ENCODE measurements at places on chromosomes 2 and 18.
A peak's percentile ranks its signal among the peaks of the same experiment; 100 is the strongest.

DNA sequence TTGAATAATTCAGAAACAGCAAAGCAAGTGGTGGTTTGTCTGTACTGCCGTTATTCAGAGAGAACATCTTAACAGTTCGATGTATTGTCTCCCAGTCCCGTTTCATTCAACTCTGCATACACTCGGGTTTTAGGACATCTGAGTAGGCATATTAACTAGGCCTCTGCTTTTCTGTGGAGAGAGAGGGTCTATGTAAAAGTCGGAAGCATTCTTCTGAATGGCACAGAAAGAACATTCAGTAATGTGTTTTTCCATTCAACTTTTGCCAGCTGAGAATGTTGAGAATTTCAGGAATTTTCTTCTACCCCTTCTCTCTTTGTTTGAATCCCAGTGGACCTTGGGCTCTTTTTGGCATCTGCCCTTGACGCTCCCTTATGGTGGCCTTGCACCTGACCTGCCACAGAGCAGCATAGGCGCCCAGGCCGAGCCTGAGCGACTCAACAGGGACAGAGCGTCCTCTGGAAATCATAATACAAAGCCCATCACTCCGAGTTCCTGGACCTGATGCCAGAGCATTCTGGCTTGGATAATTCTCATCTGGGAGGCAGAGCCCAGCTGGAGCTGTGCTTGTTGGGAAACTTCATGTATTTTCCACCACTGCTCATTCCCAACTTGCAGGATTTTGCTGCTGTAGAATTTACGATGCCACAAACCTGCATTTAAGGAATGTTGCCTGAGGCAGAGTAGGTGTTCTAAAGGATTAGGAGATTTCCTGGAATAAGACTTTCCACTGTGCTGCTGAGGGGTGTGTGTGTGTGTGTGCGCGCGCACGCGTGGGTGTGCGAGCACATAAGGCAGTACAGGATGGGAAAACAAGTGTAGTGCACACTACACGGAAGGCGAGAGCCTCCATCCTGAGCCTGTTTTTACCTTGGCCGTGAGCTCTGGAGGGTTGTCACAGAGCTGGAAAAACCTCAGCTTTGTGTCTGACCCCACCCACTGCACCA is 77.2 kb upstream of the TXNDC2 start:
- DNase-seq, result no peak

DNA sequence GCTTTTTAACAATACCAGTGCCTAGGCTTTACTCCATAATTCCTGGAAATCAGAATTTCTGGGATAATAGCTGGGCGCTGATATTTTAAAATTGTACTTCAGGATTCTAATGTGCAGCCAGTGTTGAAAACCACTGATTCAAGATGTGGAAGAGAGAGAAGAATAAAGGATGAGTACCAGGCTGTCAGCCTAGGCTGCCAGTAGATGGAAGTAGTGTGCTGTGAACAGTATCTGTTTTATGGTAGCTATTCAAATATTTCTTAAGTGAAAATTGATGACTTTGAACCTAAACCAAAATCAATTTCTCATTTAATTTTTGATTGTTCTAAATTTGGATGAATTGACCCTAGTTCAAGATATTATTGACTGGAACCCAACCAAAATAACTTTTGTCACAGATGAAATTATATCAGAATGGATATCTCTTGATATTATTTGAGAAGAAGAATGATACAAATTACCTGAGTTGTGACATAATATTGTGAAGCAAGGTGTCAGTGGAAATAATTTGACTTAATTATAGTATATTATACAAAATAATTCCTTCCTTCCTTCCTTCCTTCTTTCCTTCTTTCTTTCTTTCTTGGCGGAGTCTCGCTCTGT is 88.0 kb downstream of the COMMD1 start:
- DNase-seq, result no peak

GRCh38 chr2:2501454-2502200 is 170.6 kb upstream of the MYT1L start:
- DNase-seq, result no peak

GRCh38 chr2:53911434-53912189 is 51.8 kb upstream of the GPR75 start:
- no peak for DNase-seq

DNA sequence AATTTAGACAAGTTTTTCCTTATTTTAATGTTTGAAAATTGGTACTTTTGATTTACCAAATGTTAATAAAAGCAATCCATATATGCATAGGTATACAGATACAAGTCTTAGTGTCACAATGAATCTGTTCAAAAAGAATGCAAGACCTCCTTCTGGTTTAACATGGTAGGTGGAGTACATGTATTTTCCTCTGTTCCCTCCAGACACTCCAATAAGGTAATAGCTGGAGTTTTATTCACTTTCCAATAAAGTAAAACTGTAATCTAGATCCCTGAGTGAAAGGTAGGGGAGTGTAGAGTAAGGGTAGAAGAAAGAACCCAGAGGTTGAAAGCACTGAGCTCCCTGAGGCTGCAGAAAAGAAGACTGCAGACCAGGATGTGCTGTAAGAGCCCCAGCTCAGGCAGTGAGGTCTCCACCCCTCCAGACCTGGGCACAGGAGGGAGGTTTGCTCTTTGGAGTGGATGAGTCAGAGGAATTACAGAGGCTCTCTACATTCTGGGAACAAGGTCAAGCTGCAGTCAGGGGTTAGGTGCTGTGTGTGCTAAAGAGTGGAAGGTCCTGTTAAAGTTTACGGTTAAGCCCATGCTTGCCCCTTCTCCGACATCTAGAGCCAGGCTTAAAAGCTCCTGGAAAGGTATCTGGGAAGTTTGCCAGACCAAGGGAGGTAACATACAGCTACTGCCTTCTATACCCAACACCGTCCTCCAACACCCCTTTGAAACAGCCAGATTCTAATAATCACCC is 27.6 kb upstream of the STAT1 start:
- no peak for DNase-seq

- DNase-seq, result no peak
These were observed 17.1 kb downstream of the CREB1 start for GRCh38 chr2:207546822-207547221.

- peak; percentile 11 for DNase-seq
These were observed 69.7 kb upstream of the KCNE4 start for GRCh38 chr2:222982010-222982908.

GRCh38 chr2:131104487-131105155 is 515 bp upstream of the PLEKHB2 start:
- no peak for DNase-seq

DNA sequence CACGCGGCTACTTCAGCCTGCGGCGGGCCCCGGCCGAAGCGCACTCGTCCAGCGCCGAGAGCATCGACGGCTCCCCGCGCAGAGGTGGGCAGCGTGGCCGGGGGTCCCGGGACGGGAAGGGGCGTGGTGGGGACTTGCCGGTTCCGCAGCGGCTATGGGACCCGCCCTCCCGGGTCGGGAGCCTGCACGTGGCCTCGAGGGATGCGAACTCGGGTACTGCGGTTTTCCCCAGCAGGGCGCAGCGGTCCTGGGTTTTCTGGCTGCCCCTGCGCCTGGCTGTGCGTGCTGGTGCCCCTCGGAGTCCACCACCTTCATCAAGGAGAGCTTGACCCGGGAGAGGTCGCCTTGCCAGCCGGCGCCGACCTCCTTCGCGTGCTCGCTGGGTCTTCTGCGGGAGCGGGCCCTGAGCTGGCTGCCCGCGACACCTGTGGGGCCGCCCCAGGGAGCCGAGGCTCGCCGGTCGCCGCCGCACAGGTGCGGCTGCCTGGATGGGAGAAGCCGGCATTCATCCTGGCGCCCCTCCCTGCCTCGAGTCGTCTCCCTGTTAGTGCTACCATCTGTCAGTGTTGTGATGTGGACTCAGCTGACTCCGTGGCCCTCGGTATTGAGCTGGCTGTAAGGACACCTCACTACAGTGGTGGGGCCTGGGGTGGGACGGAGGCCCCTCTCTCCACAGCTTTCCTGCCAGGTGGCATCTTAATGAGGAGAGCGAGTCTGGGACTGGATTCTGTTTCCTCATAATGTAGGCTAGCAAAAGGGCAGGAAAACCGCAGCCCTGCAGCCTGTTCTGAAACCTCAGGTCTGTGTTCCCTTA is 177.3 kb downstream of the AGAP1 start:
- no peak for DNase-seq

- DNase-seq, result no peak
These were observed 272.9 kb downstream of the CDH20 start for GRCh38 chr18:61606068-61606660.

GRCh38 chr2:127932199-127932876 is 46.6 kb upstream of the AMMECR1L start:
- no peak for DNase-seq

DNA sequence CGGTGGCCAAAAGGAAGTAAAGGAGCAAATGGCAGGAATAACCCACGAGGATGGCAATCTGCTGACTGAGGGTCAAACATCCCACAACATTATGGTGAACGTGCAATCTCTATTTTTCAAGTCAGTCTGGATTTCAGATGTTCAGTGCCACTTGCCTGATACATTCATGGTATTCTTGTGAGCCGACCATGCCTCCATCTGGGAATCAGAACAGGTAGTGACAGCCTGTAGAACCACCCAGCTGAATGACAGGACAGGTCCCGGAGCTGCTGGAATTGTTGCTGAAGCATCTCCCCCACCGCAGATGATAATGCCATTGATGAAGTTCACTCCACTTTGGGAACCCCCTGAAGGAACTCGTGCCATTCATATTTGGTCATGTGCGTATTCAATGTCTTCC is 123.2 kb downstream of the CAPN13 start:
- no peak for DNase-seq

DNA sequence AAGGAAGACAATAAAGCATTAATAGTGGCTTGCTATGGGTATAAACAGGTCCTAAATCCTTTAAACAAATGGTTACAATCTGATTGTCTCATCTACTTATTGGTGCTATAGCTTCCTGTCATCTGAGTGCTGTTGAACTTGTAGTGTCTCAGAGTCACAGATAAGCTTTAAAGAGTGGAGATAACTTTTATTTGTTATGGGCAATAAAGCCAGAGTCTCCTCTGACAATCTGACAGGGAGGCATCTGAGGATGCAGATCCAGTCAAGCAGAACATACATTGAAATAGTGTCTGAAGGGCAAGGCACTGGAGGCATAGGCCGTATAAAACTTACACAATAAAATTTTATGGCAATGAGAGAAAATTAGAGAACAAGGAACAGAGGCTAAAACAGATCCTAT is 1132.4 kb upstream of the CDH2 start:
- no peak for DNase-seq

- no peak for DNase-seq
These were observed 81.6 kb downstream of the CIB4 start for GRCh38 chr2:26559556-26559955.

DNA sequence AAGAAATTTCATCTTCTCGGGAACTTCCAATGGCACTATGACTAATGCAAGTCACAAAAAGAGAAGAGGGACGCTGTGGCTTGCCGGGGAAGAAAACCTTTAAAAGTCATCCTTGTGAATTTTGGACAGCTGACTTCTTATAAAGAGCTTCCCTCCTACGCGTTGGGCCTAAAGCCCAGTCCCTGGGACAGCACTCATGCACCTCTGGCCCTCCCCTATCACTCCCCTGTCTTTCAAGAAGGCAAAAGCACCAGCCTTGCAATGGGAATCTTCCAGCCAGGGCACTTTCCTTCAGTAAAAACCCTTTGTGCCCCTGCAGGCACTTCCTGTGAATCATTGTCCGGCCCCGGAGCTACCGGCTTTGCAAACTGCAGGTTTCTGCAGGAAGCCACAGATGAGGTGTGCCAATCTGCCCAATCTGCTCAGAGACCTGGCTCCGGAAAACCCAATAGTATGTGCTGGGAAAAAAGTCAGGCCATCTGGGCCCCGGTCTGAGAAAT is 7.1 kb downstream of the MREG start:
- DNase-seq, result no peak

DNA sequence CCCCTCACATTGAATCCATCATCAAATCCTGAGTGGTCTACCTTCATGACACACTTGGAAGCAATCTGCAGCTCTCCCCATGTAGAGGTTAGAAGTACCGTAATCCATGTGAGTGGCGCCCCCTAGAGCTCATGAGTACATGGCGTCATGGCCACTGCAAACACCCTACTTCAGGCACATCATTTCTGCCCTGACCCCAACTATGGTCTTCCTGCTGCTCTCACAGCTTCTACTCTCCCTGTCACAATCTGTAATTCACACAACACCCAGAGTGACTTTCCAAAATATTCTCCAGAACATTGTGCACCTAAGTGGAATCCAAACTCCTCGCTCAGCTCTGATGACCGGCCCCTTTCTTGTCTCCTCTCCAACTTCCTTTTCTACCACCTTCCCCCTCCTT is 141.9 kb downstream of the ANKRD44 start:
- DNase-seq, result no peak

DNA sequence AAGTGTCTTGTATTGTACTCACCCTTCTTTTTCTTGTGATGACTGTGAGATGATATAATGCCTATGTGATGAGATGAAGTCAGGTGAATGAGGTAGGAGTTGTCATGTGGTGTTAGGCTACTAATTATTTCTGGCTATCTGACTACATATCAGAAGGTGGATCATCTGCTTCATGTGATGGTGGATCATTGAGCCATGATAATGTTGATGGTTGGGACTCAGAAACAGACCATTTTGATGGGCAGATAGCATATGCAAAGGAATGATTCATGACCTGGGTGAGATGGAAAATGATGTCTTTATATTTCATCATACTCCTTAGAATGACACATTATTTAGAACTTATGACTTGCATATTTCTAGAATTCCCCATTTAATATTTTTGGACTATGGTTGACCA is 19.5 kb downstream of the ANKRD30B start:
- no peak for DNase-seq

GRCh38 chr2:9650119-9650821 is 19.5 kb upstream of the YWHAQ start:
- no peak for DNase-seq
